Suprapubic skin (tissue), 4 donors: ENCODE measurements at places on chromosomes 5 and 9. TPM values are rescaled to one million over a fixed set of nuclear protein-coding genes. Genes with fewer than 3 reads are reported as not detected.
A peak's percentile ranks its signal among the peaks of the same experiment; 100 is the strongest.

The EPB41L4B gene
- total RNA-seq, result 27.4 TPM

The CDH9 gene
- total RNA-seq, result not detected

The C5orf52 gene
- not detected for total RNA-seq

- H3K27ac ChIP-seq, result peak overlapping the region; percentile 83
- no peaks in the 10 kb centered on the region for H3K36me3 ChIP-seq
- H3K4me3 ChIP-seq, result peak overlapping the region; percentile 7
- H3K4me1 ChIP-seq, result peaks cover 66% of the 10 kb centered on the region
- no peak for DNase-seq
These were observed 185.8 kb downstream of the CD180 start for GRCh38 chr5:67010684-67011409.

- no peak overlapping the region for H3K4me3 ChIP-seq
- no peak for DNase-seq
- H3K27ac ChIP-seq, result no peak overlapping the region
- H3K4me1 ChIP-seq, result no peaks in the 10 kb centered on the region
These were observed 41.5 kb upstream of the MAP1B start for GRCh38 chr5:72065751-72066255.

GRCh38 chr5:167835146-167835545 is 456.3 kb upstream of the WWC1 start:
- H3K4me1 ChIP-seq, result no peaks in the 10 kb centered on the region
- H3K27me3 ChIP-seq, result no peaks in the 10 kb centered on the region
- no peak for DNase-seq

GRCh38 chr9:91776409-91777291 is 173.4 kb downstream of the ROR2 start:
- H3K27me3 ChIP-seq, result no peaks in the 10 kb centered on the region
- peaks cover 6% of the 10 kb centered on the region for H3K4me1 ChIP-seq
- H3K4me3 ChIP-seq, result no peak overlapping the region
- H3K27ac ChIP-seq, result no peak overlapping the region

DNA sequence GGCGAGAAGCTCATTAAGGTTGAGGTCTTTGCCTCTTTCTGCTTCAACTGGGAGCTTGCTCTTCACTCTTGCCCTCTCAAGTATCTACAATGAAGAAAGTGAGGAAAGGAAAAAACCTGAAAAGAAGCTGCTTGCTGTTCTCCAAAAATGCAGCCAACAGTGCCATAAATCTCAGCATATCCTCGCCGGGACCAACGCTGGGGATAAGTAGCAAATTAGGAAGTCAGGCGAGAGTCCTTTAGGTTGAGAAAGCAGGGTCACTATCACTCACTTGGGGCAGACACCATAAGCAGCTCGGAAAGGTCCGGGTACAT is 399 bp downstream of the NUP155 start:
- peak overlapping the region; percentile 90 for H3K4me3 ChIP-seq
- DNase-seq, result peak; percentile 67
- H3K27ac ChIP-seq, result peak overlapping the region; percentile 85
- H3K4me1 ChIP-seq, result peaks cover 24% of the 10 kb centered on the region
- no peaks in the 10 kb centered on the region for H3K27me3 ChIP-seq

DNA sequence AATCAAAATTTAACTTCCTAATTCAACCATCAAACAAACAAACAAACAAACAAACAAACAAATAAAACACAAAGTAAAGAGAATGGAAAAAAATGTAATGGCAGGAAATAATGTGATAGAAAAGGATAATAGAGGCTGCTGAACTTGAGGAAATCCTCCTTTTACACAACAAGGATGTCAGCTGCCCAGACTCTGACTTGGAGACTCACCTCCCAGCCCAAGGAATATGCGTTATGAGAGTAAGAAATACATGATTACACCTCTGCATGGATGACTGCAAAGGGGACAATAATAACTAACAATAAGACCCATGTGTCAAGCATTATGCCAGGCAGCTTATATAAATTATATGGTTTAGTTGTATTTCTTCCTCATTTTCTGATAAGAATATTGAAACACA is 46.6 kb upstream of the JAK2 start:
- H3K4me1 ChIP-seq, result peaks cover 65% of the 10 kb centered on the region
- no peaks in the 10 kb centered on the region for H3K36me3 ChIP-seq
- no peak overlapping the region for H3K27ac ChIP-seq
- H3K27me3 ChIP-seq, result no peaks in the 10 kb centered on the region
- H3K4me3 ChIP-seq, result no peak overlapping the region
- DNase-seq, result no peak

DNA sequence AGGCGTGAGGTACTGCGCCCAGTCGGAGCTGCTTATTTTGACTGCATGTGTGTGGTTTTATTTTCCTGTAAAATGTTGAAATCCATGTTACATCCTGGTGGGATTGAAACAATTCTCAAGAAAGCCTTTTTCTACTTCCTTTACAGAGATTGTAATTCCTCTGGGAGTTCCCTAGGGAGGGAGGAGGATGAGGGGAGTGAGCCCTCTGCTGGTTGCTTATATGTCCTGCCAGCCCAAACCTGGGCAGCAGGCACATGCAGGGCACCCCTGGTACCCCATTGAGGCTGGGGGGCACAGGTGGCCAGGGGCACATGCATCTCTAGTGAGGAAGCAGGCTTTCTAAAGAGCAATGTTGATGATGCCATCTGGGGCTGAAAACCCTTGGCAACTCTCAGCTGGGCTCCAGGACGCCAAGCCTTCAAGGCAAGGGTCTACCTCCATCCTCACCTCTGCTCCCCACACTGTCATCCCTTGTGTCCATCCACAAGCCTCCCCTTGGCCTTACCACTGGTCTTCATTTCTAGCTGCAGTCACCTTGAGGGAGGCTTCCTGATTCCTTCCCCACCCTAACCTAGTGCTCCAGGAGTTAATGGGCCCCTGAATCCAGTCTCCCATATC is 84.7 kb upstream of the TNFSF8 start:
- no peak for DNase-seq
- H3K27ac ChIP-seq, result no peak overlapping the region
- no peaks in the 10 kb centered on the region for H3K36me3 ChIP-seq
- H3K4me3 ChIP-seq, result no peak overlapping the region
- no peaks in the 10 kb centered on the region for H3K4me1 ChIP-seq
- no peaks in the 10 kb centered on the region for H3K27me3 ChIP-seq

The FAM163B gene
- not detected for total RNA-seq

The FXN gene
- total RNA-seq, result 6.7 TPM

- no peak for DNase-seq
- H3K27me3 ChIP-seq, result no peaks in the 10 kb centered on the region
- no peak overlapping the region for H3K27ac ChIP-seq
- H3K4me1 ChIP-seq, result no peaks in the 10 kb centered on the region
- no peaks in the 10 kb centered on the region for H3K36me3 ChIP-seq
These were observed 96.9 kb upstream of the HAPLN1 start for GRCh38 chr5:83817591-83817990.

DNA sequence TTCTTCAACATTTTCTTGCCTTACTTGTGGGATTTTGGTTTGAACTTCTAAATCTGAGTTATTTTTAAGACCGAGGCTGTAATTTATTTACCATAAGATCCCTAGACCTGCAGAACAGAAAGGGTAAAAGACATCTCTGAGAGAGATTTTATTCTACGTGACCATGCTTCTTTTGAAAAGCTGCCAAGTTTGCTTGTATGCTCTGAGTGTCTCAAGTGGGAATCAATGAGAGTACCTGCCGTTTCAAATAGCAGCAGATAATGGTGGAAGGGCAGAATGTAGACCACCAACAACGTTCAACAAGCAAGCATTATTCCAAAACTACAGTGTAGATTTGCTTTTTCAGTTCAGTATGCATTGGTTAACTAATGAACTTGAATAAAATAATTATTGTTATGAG is 108.6 kb upstream of the MINAR2 start:
- no peaks in the 10 kb centered on the region for H3K4me1 ChIP-seq
- no peak overlapping the region for H3K4me3 ChIP-seq
- no peak overlapping the region for H3K27ac ChIP-seq
- DNase-seq, result no peak

The LECT2 gene
- not detected for total RNA-seq

The TMC1 gene
- not detected for total RNA-seq

- no peaks in the 10 kb centered on the region for H3K36me3 ChIP-seq
- H3K4me3 ChIP-seq, result no peak overlapping the region
- H3K4me1 ChIP-seq, result no peaks in the 10 kb centered on the region
- no peak overlapping the region for H3K27ac ChIP-seq
- DNase-seq, result no peak
- no peaks in the 10 kb centered on the region for H3K27me3 ChIP-seq
These were observed 259.1 kb upstream of the FAM174A start for GRCh38 chr5:100276071-100276470.

DNA sequence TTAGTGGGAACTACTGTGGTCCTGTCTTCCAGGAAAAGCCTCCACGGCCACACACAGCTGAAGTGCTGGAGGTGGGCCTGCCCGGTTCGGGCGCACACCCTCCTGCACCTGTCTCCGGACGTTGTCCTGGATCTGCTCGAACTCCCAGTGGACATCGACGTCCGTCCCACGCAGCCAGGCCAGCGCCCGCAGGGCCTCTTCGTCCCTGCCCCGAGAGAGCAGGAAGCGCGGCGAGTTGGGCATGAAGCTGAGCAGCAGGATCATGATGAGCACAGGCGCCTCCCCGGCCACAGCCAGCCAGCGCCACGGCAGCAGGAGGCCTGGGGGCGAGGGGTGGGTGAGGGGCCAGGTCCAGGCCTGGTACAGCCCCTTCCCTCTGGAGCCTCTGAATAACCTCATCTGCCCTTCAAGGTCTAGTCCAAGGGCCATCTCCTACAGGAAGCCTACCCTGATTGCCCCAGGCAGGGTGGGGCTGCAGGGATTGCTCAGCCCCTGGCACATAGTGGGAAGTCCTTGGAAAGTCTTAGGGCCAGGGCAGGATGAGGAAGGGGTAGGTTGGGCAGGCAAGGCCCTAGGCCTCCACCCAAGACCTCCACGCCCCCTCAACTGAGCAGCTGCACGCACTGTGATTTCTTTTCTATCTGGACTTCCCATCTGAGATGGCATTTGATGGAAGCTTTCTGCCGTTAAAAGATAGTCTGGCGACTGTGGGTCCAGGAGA is 3.4 kb downstream of the SLC2A6 start:
- H3K4me3 ChIP-seq, result no peak overlapping the region
- no peak for DNase-seq
- no peaks in the 10 kb centered on the region for H3K27me3 ChIP-seq
- peaks cover 13% of the 10 kb centered on the region for H3K4me1 ChIP-seq
- H3K27ac ChIP-seq, result no peak overlapping the region

GRCh38 chr5:43348207-43348606 is 35.0 kb upstream of the HMGCS1 start:
- no peak overlapping the region for H3K4me3 ChIP-seq
- H3K27me3 ChIP-seq, result no peaks in the 10 kb centered on the region
- no peaks in the 10 kb centered on the region for H3K36me3 ChIP-seq
- H3K27ac ChIP-seq, result no peak overlapping the region
- H3K4me1 ChIP-seq, result no peaks in the 10 kb centered on the region

The DMRT3 gene
- total RNA-seq, result not detected

The DNAJB5 gene
- 2.3 TPM for total RNA-seq

The PCDHGB2 gene
- total RNA-seq, result 4.7 TPM

DNA sequence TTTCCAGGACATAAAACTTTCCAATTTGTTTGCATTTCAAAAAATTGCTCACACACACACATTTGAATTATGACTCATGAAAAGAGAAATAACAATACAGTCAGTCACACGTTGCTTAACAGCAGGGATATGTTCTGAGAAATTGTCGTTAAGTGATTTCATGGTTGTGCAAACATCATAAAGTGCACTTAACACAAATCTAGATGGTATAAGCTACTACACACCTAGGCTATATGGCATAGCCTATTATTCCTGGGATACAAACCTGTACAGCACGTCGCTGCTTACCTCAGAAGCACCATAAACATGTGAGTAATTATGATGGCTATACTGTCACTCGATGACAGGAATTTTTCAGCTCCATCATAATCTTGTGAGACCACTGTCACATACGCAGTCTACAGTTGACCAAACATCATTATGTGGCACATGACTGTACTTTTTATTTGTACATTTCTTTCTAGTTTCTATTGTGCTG is 378.2 kb downstream of the ACTL7B start:
- no peaks in the 10 kb centered on the region for H3K27me3 ChIP-seq
- H3K4me1 ChIP-seq, result peaks cover 41% of the 10 kb centered on the region
- H3K36me3 ChIP-seq, result no peaks in the 10 kb centered on the region
- peak overlapping the region; percentile 90 for H3K27ac ChIP-seq

- H3K27ac ChIP-seq, result no peak overlapping the region
- H3K4me1 ChIP-seq, result peaks cover 15% of the 10 kb centered on the region
- peaks cover 17% of the 10 kb centered on the region for H3K27me3 ChIP-seq
- no peak overlapping the region for H3K4me3 ChIP-seq
- peak; percentile 20 for DNase-seq
- no peaks in the 10 kb centered on the region for H3K36me3 ChIP-seq
These were observed 151.2 kb upstream of the COL5A1 start for GRCh38 chr9:134490446-134490845.

GRCh38 chr9:34145165-34145564 is 18.7 kb upstream of the DCAF12 start:
- DNase-seq, result no peak
- H3K27ac ChIP-seq, result no peak overlapping the region
- no peaks in the 10 kb centered on the region for H3K4me1 ChIP-seq
- no peak overlapping the region for H3K4me3 ChIP-seq
- no peaks in the 10 kb centered on the region for H3K36me3 ChIP-seq
- H3K27me3 ChIP-seq, result no peaks in the 10 kb centered on the region

The ORM2 gene
- 9.5 TPM for total RNA-seq

The PDE6A gene
- 1.4 TPM for total RNA-seq

The OMD gene
- 2.7 TPM for total RNA-seq

The GZMA gene
- total RNA-seq, result not detected

The PRDM9 gene
- total RNA-seq, result not detected

DNA sequence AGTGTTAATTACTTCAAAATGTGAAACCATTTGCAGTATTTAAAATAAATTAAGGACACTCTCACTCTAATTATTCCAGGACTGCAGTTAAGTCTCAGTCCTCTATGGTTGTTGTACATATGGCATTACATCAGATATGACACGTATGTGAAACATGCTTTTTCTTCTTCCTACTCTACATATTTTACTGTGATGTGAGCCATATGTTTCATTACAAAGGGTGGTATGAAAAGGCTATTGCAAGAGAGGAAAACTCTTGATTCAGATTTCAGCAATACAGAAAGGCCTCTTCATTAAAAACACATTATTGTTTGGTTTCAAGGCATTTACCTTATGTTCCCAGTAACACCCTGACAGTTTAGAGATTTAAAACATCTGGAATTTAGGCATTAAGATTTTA is 964.5 kb upstream of the DMAC1 start:
- DNase-seq, result no peak
- H3K27me3 ChIP-seq, result no peaks in the 10 kb centered on the region
- H3K27ac ChIP-seq, result no peak overlapping the region
- no peak overlapping the region for H3K4me3 ChIP-seq
- no peaks in the 10 kb centered on the region for H3K4me1 ChIP-seq
- no peaks in the 10 kb centered on the region for H3K36me3 ChIP-seq

The PCDHA6 gene
- total RNA-seq, result not detected

- H3K4me1 ChIP-seq, result peaks cover 7% of the 10 kb centered on the region
- H3K27me3 ChIP-seq, result no peaks in the 10 kb centered on the region
- no peak for DNase-seq
- H3K4me3 ChIP-seq, result no peak overlapping the region
- no peaks in the 10 kb centered on the region for H3K36me3 ChIP-seq
- no peak overlapping the region for H3K27ac ChIP-seq
These were observed 151.3 kb upstream of the MAP3K1 start for GRCh38 chr5:56664025-56664424.
